Posterior vena cava (tissue), 2 donors: ENCODE measurements at places on chromosomes 5 and 9. TPM values are rescaled to one million over a fixed set of nuclear protein-coding genes. Genes with fewer than 3 reads are reported as not detected.

HTR1A gene
- total RNA-seq: not detected

GRCh38 chr5:172897481-172898217 is 61.6 kb upstream of the RPL26L1 start:
- DNase-seq: peak; percentile 89

GRCh38 chr9:123478967-123479602 is 123.1 kb downstream of the CRB2 start:
- DNase-seq: peak; percentile 3

- no peak for DNase-seq
Measured at GRCh38 chr5:147484708-147485020, 25.2 kb downstream of the DPYSL3 start.

GRCh38 chr5:174119468-174119881 is 74.0 kb downstream of the NSG2 start:
- DNase-seq: no peak

SGTB gene
- 35.4 TPM for total RNA-seq

DNA sequence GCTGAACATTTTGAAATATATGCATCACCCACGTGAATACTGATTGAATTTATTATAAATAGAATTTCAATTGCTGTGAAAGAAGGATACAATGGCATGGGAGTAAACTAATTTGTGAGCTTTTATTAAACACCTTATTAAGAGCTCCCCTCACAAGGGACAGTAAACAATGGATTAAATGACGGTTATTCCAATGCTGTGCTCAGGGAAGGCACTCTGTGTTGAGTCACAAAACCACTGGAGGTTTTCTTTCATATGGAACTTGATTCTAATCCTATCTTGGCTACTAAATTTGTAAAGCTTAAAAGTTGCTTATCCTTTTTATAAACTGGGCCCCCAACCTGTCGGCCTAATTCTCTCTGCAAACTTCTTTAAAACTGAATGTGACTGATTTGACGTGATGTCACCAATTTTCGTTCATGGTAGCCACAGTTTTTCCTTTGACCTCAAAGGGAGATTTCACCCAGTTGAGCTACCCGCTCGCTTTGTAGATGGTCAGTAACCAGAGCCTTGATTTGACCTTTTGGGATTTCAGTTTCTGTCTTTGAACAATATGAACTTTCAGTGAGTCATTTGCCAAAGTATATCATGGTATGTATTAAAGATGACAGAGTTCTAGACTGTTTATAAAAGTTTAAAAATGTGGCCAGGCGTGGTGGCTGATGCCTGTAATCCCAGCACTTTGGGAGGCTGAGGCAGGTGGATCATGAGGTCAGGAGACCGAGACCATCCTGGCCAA is 61.3 kb upstream of the PIK3R1 start:
- no peak for DNase-seq

ADGRV1 gene
- not detected for total RNA-seq

ERGIC1 gene
- total RNA-seq: 140 TPM

GRCh38 chr5:80569961-80570786 is at the start of gene ANKRD34B:
ANKRD34B (minus strand) TSS chr5:80570280; CDS start chr5:80560019, 10,261 bp downstream.
- peak; percentile 82 for DNase-seq

GRCh38 chr5:134328619-134329018 is 38.4 kb downstream of the CDKL3 start:
- DNase-seq: no peak

- no peak for DNase-seq
Measured at GRCh38 chr5:122665051-122665450, 109.8 kb upstream of the SNX2 start.

- no peak for DNase-seq
Measured at GRCh38 chr5:59041355-59041754, 458.5 kb downstream of the RAB3C start.

- no peak for DNase-seq
Measured at GRCh38 chr9:127711831-127712274, 3.6 kb downstream of the PTRH1 start.

GRCh38 chr5:77546-77945 is 14.4 kb upstream of the PLEKHG4B start:
- no peak for DNase-seq

GRCh38 chr9:78009186-78009585 is 22.4 kb downstream of the GNAQ start:
- DNase-seq: no peak

- DNase-seq: no peak
Measured at GRCh38 chr5:167071981-167072610, 1219.3 kb upstream of the WWC1 start.

DNA sequence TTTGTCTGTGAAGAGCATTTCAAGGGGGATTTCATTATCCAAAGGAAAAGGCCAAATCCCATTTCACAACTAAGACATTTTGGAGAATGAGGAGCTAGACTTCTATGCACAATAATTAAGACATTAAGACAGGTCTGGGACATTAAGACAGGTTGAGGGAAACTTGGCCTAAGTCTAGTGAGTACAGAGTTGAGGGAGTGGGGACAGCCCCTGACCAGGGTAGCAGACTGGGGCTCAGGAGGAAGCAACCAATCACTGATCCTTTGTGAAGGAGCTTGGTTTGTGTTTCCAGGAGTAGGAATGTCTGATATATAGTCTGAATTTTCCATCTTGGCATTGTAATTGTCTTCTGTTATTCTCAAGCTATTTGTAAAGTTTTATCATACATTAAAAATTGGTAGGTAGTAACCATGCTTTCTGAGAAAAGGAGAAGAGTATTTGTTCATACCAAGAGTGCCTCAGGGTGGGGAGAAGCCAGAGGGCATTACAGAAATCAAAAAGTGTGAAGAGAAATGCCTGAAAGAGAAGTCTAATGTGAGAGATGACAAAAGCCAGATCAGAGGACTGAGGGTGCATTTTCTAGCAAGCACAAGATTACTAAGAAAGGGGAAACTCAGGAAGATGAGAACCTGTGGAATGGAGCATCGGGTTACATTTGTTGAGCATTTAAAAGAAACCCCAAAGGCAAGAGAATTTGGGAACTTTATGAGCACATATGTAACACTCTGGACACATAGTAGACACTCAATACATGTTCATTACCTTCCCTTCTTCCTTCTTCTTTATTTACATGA is 189.3 kb upstream of the PIK3R1 start:
- DNase-seq: no peak

DNA sequence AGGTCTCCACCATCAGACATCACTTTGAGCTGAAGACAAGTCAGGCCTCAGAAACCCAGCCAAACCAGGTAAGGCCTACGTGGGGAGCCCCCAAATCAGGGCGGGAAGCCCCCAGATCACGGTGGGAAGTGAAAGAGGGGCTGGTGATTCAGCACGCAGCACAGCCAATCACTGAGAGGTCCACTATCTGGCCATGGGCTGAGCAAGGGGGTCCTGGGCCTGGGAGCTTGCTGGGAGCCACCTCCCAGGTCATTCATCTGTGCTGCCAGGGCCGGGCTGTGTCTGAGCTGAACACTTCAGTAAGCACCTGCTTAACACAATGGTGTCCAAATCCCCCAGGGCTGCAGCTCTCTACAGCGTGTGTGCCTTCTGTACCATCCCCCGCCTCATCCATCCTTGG is 15.5 kb downstream of the MED10 start:
- no peak for DNase-seq

DNA sequence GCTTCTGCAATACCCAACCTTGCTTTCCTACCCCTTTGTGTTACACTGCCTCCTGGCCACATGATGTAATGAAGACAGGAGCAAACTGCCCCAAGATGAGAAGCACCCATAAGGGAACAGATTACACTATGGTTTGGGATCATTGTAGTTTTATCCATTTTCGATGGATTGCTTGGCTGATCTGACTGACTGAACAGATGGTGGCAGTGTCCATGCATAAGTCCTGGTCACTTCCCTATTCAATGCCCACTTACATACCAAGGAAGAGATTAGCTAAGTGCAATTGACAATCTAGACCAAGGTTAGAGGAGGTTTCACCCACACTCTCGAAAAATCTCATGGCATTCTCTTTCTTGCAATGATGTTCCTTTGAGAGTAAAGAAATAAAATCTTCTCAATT is 319.9 kb downstream of the RAB3C start:
- no peak for DNase-seq

DDX4 gene
- total RNA-seq: not detected

TSSK1B gene
- not detected for total RNA-seq

- DNase-seq: no peak
Measured at GRCh38 chr5:33530183-33531036, 89.6 kb downstream of the TARS1 start.

- no peak for DNase-seq
Measured at GRCh38 chr5:158163451-158164295, 304.7 kb upstream of the CLINT1 start.

C9 gene
- total RNA-seq: 0.19 TPM

PHF24 gene
- total RNA-seq: 0.93 TPM

DNA sequence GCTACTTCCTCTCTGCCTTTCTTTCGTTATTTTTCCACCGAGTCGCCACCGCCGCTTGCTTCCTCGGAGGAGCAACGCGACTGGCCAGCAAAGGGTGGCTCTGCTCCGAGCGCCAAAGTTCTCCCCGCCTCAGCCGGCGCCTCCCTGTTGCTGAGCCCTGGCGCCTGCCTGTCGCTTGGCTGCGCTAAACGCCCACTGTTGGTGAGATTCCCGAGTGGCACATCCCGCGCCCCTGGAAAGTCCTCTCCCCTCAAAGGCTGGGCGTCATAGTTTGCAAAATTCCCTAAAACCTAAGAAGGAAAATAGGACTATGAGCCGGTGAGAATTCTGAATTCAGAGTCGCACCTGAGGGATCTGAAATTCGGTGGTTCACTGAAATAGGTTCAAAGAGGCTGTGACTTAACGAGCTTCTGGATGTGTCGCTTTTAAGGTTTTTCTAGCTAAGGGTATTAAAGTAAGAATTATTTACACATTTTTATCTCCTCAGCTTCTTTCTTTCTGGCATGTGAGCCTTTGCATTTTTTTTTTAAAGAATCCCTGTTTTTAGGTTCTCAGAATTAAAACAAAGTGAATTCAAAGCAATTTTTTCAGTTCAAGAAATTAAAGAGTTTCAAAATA is at the start of gene GRIN3A:
Gene GRIN3A (minus strand): TSS at position 82 of the 618 bp plus-strand sequence. CDS start 668 bp downstream, outside the sequence.
- peak; percentile 74 for DNase-seq

- no peak for DNase-seq
Measured at GRCh38 chr9:22035591-22036011, 26.5 kb upstream of the CDKN2B start.

DNA sequence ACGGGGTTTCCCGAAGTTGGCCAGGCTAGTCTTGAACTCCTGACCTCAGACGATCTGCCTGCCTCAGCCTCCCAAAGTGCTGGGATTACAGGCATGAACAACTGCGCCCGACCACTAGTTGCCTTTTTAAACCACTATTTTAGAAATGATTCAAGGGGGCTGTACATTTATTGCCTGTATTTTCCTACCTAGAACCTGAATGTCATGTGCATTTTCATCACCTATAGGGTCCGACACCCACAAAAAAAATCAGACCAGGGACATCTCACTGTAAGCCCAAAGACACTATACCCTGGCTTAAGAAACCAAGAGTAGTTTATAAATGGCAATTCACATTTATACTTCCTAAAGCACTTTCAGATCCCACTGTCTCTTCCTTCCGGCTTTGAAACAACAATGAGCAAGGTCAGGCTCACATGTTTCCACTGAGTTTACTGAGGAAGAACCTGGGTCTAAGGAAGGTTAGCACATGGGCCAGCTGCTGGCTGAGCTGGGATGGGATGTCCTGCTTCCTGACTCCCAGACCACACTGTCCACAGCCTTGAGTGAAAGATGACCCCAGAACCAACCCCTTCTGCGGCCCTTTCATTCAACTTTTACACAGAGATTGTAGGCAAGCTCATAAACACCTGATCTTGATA is 87.3 kb downstream of the SERINC5 start:
- no peak for DNase-seq

GAS1 gene
- total RNA-seq: 204 TPM

GRCh38 chr5:93793159-93793781 is 51.9 kb upstream of the POU5F2 start:
- no peak for DNase-seq
